HFFc6 (cell line): ENCODE measurements at places on chromosomes 13 and 19.
A peak's percentile ranks its signal among the peaks of the same experiment; 100 is the strongest.

- no peak for DNase-seq
These were observed 106.6 kb downstream of the RGCC start for GRCh38 chr13:41563984-41564365.

DNA sequence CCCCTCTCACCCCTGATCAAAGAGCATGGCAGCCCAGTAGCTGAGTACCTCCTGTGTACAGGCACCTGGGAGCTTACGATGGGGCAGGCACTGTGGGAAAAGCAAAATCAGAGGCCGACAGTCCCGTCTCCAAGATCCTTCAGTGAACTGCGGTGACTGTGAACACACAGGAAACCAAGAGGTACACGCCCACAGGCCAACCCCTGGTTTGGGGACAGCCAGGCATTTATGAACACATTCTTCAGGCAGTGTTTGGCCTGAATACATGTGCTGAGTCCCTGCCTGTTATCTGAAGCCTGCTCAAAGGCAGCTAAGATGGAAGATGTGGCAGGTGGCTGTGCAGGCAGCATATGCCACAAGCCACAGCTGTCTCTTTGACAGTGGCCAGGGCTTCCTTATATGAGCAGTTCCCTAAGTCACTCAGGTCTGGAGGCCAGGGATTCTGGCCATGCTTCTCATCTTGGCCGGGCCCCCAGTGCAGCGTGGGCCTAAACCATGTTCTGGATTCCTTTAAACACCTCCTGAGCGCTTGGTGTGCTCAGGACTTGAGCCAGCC, 123.6 kb downstream of the UQCRFS1 start:
- DNase-seq: no peak

DNA sequence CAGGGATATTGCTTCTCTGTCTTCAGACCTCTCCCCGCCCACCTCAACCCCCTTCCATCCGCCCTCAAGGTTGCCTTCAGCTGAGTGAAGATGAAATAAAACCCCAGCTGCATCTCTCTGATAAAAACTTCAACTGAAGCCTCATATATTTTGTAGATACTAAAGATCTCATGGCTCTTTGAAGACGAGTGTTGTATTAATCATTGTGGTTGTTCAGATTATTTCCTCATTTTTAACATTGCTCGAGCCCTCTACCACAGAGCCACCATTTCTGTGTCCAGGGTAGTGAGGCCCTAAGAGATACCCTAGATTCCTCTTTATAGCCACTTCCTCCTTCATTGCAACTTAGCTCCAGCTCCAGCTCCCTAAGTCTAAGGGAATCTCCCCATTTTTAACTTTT, 312.8 kb upstream of the ZNF507 start:
- DNase-seq: no peak

- DNase-seq: no peak
These were observed 73.5 kb upstream of the PCDH17 start for GRCh38 chr13:57558051-57558467.

DNA sequence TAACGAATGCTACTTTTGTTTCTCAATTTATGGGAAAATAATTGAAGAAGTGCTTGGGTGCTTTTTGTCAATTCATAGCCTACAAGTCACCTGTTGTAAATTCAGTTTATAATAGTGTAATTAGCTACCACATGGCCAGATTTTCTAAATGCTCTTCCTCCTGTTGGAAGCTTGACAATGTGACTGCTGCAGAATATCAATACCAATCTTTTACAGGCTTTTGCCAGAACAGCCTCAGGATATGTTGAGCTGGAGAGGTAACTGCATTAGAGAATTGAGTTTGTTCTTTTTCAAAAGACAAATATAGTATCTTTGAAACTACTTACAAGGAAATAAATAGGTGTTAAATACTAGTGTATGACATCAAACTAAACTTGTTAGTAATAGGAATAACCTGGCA, 277.8 kb downstream of the POU4F1 start:
- no peak for DNase-seq

DNA sequence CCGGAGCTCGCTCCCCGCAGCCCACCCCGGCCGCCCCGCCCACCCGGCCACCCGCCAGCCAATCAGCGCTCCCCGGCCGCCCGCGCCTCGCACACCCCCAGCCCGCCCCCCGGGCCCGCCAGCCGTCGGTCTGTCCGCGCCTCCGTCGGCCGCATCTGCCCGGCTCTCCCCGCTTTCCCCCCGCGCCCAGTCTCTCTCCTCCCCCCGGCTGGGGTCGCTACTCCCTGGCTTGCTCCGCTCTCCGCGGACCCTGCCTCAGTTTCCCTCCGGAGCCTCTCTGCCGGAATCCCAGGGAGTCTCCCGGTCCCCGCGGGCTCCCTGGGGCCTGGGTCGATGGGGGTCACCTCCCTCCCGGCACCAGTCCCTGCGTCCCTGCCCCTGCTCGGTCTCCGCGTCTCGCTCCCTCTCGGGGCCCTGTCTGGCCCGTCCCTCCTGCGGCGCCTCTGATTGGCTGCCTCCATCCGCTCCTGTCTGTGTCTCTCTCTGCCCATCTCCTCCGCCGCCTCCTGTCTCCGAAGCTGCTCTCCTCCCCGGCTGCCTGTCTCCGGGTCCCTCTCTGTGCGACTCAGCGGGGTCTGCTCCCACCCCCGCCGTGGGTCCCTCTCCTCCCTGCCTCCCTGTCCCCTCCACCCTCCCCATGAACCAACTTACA, 484 bp downstream of the IL11 start:
- DNase-seq: peak; percentile 84

DNA sequence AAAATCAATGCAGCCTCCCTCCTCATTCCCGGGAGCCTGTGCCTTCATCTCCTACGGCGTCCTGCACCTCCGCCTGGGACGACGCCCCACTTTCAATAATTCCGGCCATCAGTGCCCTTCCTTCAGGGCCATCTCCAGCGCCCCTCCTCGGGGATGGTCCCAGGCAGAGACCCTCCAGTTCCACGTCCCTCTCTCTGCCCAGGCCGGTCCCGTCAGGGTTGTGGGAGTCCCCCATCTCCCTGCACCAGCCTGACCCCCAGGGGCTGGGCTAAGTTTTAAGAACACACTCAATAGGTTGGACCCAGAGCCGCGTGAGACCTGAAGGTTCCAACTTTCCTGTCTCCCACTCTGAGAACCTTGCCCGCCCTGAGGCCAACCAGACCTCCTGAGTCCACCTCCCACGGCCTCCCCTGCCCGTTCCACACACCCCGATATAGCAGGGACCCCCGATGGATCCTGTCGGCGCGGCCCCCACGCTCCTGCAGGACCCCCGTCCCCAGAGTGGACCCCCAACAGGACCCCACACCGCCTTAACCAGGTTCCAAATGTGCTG, 646 bp downstream of the TMEM161A start:
- DNase-seq: no peak

DNA sequence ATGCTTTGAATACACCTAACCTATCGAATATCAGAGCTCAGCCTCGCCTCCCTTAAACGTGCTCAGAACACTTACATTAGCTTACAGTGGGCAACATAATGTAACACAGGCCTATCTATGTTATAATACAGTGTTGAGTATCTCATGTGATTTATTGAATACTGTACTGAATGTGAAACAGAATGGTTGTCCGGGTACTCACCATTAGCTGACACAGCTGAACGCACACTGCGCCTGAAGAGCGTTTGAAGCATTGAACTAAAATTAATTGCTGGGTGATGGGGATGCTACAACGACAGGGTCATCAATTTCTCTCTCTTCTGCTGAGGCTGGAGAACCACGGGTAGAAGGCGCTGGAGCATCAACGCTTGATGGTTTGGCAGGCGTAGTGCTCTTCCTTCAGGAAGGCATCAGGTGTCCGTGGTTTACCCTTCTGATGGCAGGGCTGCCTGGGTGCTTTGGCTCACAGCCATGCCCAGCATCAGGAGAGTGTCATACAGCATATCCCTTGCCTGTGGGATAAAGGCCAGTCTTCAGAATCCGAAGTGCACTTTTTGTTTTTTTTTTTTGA, 46.9 kb upstream of the UBE2L5 start:
- DNase-seq: no peak

GRCh38 chr13:25095851-25096453, at the start of gene PABPC3:
Gene PABPC3, plus strand, starts transcription at chr13:25096136. Its CDS starts 63 bp downstream, at chr13:25096199.
- DNase-seq: no peak

- no peak for DNase-seq
These were observed 1133.5 kb downstream of the OLFM4 start for GRCh38 chr13:54162069-54162468.

- DNase-seq: no peak
These were observed 30.0 kb upstream of the POP4 start for GRCh38 chr19:29576046-29576606.

GRCh38 chr13:50616101-50616500, 227.4 kb downstream of the DLEU7 start:
- DNase-seq: peak; percentile 28

- no peak for DNase-seq
These were observed 1.4 kb downstream of the GRIN3B start for GRCh38 chr19:1001538-1002166.

- DNase-seq: peak; percentile 49
These were observed 58.2 kb downstream of the NUFIP1 start for GRCh38 chr13:44930963-44931623.

DNA sequence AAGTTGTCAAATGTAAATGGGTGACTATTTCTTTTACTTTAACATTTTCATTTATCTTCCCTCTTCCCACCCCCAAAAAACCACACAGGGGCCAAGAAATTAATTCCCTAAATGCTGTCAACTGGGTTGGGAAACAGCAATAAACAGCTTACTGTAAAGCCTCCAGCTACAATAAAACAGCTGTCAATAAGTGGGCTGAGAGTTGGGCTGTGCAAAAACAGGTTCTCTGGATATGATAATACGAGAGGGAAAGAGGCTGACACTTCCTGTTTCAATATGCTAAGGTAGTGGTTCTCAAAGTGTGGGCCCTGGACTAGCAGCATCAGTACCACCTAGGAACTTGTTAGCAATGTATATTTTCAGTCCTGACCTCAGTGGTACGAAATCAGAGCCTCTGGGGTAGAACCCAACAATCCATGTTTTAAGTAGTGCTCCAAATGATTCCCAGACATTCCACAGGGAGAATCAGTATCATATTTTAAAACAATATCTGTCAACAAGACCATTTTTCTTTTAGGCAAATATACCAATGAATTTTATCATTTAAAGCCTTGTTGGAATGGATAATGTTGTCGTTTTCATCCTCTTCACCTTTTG, 8.4 kb downstream of the PCDH9 start:
- DNase-seq: no peak

- DNase-seq: no peak
These were observed 144.4 kb downstream of the ZNF675 start for GRCh38 chr19:23542562-23542961.
